ENCODE measurements at places on chromosomes 1 and 21.

DNA sequence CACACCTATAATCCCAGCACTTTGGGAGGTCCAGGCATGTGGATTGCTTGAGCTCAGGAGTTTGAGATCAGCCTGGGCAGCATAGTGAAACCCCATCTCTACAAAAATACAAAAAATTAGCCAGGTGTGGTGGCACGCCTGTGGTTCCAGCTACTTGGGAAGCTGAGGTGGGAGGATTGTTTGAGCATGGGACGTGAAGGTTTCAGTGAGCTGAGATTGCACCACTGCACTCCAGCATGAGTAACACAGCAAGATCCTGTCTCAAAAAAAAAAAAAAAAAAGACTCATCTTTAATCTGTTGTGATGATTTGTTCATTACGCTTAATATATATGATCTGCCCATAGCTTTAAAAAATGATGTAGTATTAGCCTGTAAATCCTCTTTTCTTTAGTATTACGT is 44.0 kb downstream of the OR10J1 start:
- DNase-seq = no peak

- DNase-seq = no peak
Measured at GRCh38 chr1:208060215-208060869, 149.4 kb upstream of the CD34 start.

DNA sequence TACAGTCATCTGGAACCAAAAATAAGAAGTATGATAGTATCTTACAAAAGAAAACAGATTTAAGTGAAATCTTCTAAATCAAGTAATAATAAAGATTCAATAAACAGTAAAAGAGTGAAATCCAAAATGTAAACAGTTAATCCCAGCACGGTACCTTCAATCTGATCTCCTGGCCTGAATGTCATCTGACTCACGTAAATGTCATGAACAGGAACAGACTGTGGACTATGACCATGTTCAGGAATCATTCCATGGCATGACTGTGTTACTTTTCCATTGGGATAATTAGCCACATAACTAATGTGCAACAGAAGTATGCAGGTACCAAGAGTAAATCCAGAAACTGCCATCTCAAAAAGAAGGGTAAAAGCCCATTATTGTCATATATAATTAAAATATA is 18.0 kb downstream of the FRRS1 start:
- no peak for DNase-seq

DNA sequence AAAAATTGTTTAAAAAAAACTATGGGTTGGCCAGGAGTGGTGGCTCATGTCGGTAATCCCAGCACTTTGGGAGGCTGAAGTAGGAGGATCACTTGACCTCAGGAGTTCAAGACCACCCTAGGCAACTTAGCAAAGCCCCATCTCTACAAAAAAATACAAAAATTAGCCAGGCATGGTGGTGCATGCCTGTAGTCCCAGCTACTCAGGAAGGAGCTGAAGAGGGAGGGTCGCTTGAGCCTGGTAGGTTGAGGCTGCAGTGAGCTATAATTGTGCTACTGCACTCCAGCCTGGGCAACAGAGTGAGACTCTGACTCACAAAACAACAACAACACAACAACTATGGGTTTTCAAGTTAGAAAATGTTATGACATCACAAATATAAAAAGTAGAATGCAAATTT is 16.4 kb downstream of the SLAMF7 start:
- no peak for DNase-seq

GRCh38 chr1:202159534-202160371 is 649 bp downstream of the PTPN7 start:
- peak; percentile 51 for DNase-seq

DNA sequence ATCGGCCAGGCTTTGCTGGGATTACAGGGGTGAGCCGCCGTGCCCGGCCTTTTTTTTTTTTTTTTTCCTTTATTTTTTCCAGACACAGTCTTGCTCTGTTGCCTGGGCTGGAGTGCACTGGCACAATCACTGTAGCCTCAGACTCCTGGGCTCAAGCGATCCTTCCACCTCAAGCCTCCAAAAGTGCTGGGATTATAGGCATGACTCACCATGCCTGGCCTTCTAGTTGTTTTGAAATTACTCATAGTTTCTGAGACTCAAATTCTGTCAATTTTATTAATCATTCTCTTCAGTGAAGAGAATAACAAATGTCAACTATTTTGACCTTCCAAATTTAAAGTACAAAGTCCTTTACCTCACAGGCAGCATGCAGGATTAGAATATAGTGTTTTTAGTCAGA is 374.5 kb downstream of the PLA2G4A start:
- DNase-seq = no peak

GRCh38 chr21:20592463-20592862 is 405.7 kb upstream of the NCAM2 start:
- DNase-seq = no peak

DNA sequence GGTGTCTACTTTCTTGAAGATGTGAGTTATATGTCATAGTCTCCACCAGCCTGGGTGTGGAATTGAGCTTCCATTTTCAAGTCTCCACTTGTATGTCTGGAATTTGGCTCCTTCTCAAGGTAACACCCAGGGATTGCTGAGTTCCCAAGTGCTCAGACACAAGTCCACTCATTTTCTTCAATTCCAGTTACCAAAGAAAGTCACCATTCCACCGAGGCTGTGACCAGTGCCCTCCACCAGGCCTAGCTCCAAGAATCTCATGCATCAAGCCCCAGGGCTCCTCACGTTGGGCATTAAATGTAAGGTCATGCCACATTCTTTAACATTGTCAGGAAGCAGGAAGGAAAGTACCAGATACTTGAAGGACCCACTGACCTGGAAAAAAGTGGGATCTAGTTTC is 2.4 kb upstream of the RAB4A start:
- no peak for DNase-seq

DNA sequence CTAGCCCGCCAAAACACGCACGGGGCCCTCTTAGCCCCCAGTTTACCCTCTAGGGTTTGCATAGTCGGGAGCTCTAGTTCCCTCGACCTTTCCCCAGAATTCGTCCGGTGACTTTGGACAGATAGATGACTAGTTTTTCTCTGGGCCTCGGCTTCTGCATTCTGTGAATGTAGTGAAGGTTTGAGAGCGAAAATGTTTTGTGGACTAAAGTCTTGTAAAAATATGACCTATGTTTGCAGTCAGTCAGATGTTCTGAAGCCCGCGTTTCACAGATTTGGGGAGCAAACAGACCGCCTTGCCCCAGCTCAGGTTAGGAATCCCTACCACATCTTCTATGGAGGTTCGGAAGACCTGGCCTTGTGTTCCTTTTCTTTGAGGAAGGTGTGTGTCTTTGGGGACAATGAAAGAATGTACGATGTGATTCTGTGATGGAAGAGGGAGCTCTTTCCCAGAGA is 401 bp downstream of the UQCRH start:
- DNase-seq = no peak

- no peak for DNase-seq
Measured at GRCh38 chr1:46536527-46536926, 14.9 kb downstream of the KNCN start.

GRCh38 chr1:163381487-163382184 is 59.9 kb downstream of the NUF2 start:
- DNase-seq = no peak

- no peak for DNase-seq
Measured at GRCh38 chr1:220336391-220337031, 64.3 kb upstream of the RAB3GAP2 start.

- no peak for DNase-seq
Measured at GRCh38 chr1:156122519-156123355, 8.2 kb downstream of the LMNA start.

GRCh38 chr1:202592146-202592545 is 118.1 kb downstream of the SYT2 start:
- no peak for DNase-seq

DNA sequence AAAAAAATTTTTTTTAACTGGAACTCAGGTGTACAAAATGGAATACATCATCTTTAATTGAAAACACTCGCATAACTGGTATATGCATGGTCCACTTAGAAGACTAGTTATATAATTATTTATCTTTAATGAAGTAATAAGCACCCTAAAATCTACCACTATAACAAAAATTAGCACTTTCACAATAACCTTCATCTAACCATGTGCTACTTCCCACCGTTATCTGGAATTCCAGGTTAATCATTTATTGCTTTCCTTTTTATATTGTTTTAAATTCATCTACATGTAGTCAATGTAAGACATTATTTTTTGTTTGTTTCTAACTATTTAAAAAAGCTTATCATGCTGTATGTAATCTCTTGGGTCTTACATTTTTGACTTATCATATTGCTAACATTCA is 39.0 kb downstream of the GDAP2 start:
- DNase-seq = no peak

DNA sequence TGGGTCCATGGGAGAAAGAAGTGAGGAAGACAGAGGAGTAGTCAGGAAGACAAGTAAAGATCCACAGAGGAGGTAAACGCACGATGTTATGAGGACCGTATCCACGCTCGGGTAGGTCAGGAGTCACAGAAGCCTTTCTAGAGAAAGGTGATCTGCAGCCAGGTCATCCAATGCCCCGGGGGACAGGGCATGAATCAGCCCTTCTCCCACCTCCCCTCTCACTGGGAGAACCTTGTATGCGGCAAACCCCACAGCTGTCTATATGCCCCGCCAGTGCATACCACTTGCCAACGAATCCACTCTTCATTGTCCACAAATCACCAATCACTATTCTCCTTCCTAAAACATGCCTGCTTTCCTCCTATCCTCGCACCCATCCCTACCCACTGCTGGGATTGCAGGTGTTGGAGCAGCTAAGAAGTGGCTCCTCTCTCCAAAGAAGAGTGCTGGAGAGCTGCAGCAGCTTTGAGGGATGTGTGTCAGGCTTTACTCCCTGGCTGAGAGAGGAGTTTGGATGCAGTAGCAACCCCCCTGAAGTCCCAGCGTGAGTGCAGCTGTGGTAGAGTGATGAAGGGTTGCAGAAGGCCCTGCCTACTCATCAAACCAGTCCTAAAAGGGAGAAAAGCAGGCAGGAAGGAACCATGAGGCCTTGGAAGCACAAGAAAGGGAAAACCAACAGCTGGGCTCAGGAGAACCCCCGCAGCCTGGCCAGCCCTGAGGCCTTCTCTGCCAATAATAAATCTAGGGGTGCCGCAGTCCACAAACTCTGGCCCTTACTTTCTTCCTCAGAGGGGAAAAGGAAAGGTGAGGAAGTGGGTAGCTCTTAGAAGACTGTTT is 102.2 kb upstream of the GADD45A start:
- DNase-seq = no peak

- DNase-seq = no peak
Measured at GRCh38 chr1:225559326-225559725, 93.6 kb downstream of the ENAH start.

GRCh38 chr1:154809436-154810413 is 60.4 kb downstream of the KCNN3 start:
- DNase-seq = no peak

DNA sequence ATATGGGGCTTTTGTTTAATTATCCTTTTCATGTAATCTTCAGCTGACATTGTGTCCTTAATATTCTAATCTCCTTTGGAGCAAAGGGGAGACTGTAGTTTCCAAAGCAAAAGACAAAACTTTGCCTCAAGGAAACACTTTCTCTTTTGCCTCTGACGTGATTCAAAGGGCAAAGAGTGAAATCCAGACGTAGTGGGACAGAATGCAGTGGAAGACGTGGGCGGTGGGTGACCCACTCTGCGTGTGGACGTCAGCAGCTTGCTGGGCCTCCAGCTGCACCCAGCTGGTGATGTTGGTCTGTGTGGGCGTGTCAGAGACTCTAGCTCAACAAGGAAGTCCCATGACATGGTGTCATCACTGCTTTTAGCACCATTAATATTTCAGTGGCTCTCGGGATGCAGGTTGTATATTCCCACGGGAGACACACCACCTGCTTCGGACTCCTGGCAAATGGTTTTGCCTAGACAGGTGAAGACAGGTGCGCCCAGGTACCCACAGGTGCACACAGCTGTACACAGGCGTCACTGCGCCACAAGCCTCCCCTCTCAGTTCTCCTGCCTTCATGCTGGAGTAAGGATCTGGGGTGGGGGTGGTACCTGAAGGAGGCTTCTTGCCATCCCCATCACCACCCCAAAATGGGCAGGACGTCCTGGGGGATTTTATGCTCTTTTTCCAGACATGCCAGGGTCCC is 292.1 kb upstream of the VAMP3 start:
- DNase-seq = peak; percentile 41

- DNase-seq = peak; percentile 54
Measured at GRCh38 chr1:19315378-19316198, 3.5 kb downstream of the SLC66A1 start.

- no peak for DNase-seq
Measured at GRCh38 chr1:107990606-107991005, 25.6 kb upstream of the VAV3 start.

DNA sequence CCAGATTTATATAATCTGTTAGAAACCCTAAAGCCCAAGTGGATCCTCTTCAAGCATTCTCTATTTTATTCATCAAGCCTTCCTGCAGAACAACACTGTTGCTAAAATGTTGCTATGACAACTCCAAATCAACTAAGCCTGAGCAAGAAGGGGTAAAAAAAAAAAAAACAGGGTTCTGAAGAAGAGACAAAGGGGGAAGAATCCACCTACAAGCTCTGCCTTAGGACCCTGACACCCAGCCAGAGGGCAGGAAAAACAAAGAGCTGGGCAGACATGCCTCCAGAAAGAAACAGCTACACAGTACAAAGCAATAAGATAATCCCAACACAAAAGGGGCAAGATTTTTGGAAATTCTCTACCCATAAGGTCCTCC is 1.3 kb downstream of the USF1 start:
- DNase-seq = no peak

GRCh38 chr1:207981976-207982375 is 71.1 kb upstream of the CD34 start:
- peak; percentile 35 for DNase-seq

GRCh38 chr1:54499360-54500106 is 48.5 kb upstream of the ACOT11 start:
- DNase-seq = no peak

DNA sequence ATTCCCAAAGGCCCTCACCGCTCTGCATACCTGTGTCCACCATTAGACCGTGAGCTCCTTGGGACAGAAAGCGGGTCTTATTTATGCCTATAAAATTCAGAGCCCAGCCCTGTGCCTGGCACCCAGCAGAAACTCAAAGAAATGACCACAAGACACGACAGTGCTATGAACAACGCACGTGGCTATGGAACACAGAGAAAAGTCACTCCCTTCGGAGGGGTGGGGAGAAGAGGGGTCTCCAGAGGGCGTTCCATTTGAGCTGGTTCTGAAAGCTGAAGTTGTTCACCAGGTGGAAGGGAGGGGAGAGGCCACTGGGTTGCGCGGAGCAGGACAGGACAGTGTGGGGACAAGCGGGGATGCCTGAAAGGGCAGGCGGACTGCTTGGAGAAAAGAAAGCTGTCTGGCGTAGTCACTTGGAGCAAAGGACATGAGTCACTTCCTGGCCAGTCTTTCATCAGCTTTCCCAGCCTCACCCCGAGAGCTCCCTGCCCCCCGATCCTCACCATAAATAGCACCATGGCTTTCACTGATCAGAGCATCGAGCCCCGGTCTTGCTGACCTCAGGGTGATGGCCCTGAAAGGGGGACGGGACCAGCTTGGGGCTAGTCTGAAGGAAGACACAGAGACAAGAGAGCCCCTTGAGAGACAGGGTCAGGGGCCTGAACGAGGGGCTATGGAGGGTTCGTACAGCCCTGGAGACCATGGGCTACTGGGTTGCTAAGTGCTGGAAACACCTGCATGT is 28.5 kb downstream of the ECE1 start:
- no peak for DNase-seq

Data from GM12891 (cell line).